Stimulated activated CD4-positive, alpha-beta T cell treated with anti-CD3 and anti-CD28 coated beads, Interleukin-4, amount 100 ng/mL, for 4 hours (primary cell): ENCODE measurements at places on chromosomes 13 and 19.

DNA sequence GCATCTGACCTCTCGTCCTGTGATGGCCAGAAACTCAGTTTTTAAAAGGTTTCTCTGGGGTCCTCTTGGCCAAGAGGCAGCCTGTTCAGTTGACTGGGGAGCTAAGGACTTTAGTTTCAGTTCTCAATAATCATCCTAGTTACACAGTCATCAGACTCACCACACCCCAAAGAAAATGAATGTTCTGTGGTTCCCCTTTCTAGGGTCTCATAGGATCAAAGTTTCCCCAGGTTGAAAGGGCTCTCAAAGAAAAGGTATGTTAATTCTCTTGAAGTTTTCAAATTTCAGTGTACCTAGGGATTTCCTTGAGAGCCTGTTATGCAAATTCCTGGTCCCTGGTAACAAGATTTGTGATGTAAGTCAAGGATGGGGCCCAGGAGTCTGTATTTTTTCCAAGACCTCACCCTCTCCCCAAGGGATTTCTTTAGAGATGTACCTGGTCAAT is 94.9 kb downstream of the FAM216B start:
- DNase-seq: no peak

DNA sequence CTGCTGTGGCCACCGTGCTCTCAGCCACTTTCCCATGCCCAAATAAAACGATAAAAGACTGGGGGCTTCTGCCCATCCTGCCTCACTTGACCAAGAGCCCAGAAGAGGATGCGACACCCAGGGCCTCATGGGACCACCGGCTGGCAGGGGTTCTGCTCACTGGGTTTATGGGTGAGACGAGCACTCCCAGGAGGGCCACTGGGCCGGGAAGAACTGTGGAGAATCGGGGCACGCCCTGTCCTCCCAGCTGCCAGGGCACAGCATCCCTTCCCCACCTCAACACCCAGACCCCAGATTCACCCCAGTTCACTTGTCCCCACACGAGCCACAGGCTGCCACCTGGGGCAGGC is 4.7 kb upstream of the F10 start:
- DNase-seq: no peak

DNA sequence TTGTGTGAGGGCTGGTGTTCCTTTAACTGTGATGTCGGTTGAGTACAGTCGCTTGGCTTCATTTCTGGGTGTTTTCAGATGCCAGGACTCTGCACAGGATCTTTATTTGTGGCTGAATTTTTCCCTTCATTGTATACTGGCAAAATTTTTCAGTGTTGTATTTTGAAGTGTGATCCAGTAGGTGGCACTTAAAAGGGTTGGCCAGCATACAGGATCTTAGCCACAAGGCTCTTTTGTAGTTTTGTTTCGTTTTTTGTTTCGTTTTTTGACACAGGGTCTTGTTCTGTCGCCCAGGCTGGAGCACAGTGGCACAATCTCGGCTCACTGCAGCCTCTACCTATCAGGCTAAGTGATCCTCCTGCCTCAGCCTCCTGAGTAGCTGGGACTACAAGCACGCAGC is 8.7 kb downstream of the FCAR start:
- no peak for DNase-seq

GRCh38 chr19:21474671-21475181 is 30.7 kb upstream of the ZNF429 start:
- DNase-seq: peak; percentile 71

DNA sequence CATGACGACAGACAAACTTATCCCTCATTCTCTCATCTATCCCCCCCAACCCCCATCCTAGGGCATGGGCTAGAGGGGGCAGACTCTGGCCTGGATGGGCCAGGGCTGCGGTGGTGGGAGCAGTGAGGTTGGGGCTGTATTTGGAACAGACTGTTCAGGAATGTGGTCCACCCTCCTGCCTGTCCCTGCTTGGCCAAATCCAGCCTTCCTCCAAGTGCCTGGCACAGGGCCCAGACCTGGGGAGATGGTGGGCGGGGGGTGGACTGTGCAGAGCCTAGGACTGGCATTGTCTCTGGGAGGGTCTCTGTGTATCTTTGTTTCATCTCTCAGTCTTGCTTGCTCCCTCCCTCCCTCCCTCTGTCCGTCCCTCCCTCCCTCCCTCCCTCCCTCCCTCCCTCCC is 14.2 kb downstream of the EGLN2 start:
- no peak for DNase-seq

DNA sequence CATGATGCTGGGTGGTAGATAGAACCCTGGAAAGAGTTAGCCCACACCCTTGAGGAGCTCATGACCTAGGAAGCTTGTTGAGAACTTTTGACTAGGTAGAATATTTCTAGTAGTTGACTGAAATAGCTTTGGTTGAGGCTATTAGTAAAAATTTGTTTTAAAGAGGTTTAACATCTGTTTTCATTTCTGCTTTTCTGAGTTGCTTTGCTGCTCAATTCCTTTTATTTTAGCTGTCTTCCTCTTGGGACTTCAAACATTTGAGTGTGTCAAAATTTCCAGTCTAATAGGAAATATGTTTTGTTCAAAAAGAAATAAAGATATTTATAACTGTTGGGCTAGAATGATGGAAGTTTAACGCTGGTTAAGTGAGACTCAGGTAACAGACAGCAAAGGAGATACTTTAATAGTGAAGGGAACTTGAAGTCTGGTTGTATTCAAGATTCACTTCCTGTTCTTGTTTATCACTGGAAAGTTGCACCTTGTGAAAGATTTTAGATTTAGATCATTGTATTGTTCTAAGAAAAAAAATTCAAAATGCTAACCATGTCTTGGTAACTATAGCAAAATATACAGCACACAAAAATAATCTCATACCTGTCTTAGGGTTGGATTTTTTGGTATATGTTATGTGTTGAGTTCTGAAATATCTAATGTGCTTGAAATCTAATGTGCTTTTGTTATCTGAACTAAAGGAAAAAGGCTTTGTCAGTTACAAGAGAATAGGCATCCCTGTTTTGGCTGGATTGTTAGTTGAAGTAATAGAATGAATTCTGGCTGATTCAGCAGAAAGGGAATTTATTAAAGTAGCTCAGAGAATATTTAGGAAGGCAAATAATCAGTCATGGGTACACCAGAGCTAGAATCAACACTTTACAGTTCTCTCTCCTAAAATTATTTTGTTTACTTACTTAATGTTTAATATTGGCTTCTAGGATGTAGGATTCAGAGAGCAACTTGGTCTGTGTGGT is 24.4 kb upstream of the GPR18 start:
- no peak for DNase-seq

GRCh38 chr19:4152241-4152998 is 1.0 kb upstream of the CREB3L3 start:
- no peak for DNase-seq

DNA sequence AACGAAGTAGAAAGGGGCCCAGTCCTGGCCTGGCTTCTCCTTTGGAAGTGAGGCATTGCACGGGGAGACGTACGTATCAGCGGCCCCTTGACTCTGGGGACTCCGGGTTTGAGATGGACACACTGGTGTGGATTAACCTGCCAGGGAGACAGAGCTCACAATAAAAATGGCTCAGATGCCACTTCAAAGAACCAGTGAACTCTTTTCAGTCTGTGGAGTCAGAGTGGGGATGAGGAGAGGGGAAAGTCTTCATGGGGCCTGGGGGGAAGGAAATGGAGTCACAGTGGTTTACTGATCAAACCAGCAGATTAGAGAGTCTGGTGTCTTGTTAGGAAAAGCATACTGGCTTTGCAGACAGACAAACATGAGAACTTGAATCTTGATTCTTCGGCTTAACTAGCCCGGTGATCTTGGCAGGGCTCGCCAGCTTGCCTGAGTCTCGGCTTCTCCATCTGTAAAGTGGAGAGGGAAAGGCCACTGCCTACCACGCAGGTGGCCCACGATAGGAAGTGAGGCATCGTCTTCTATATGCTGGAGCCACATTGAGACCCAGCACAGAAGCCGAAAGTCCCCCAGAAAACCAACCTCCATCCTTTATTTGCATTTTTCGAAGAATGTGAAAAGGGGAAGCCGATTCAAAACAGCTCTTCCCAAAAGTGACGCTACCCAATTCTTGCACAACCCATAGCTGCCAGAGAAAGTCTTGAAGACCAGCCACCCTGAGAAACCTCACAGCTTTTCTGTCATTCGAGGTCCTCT is at the start of gene FFAR1:
Gene FFAR1 (plus strand): TSS at position 732 of the 759 bp plus-strand sequence. CDS start 3,650 bp downstream, outside the sequence.
- peak; percentile 36 for DNase-seq

DNA sequence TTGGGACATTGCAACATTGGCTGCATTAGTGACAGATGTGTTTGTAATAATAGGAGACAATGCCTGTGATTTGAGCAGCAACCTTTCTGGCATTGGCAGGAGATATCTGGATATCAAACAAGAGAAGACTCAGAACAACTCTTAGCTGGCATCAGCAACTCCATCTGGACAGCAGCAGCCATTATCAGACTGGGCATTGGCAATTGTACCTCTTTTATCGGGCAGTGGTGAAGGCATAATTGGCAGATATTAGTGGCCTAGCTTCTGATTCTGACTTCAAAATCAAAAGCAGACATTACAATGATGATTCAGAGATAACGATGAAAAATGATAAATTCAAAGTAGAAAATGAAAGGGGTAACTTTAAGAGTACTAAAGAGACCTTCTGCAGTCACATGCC is 1193.7 kb downstream of the EFNB2 start:
- DNase-seq: no peak

DNA sequence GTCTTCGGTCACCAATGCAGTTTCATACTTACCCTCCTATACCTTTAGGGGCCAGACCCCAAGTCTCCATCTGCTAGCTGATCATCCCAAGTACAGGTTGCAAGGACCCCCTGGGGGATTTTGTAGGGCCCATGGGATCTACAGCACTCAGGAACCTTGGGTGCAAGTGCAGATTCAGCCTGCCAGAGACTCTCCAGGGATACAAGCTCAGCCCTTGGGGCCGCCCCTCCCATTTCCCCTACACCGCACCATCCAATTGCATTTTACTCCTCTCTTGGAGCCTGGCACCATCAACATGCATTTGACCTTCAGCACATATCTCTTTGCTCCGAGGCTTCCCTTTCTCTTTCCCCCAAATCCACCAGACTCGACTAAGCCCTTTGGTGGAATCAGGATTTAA is 154.7 kb upstream of the ZNF536 start:
- DNase-seq: no peak

DNA sequence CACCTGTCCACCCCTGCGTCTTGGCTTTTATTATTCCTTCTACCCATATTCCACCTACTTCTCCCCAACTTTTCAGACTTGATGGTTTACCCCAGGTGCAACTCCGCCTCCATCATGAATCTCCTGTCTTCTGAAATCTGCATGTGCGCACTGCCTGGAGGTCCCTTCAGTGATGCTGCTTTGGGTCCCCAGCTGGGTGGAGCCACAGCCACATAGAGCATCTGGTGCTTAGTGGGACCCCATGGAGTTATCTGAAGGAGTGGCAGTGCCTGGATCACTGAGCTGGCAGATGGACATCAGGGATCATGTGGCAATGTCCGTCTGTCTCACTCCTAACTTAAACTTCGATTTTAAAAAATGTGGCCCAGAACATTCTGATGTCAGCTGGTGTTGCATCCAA is 13.5 kb downstream of the ZNF536 start:
- no peak for DNase-seq

GRCh38 chr13:38564256-38565150 is 122.4 kb upstream of the FREM2 start:
- no peak for DNase-seq

DNA sequence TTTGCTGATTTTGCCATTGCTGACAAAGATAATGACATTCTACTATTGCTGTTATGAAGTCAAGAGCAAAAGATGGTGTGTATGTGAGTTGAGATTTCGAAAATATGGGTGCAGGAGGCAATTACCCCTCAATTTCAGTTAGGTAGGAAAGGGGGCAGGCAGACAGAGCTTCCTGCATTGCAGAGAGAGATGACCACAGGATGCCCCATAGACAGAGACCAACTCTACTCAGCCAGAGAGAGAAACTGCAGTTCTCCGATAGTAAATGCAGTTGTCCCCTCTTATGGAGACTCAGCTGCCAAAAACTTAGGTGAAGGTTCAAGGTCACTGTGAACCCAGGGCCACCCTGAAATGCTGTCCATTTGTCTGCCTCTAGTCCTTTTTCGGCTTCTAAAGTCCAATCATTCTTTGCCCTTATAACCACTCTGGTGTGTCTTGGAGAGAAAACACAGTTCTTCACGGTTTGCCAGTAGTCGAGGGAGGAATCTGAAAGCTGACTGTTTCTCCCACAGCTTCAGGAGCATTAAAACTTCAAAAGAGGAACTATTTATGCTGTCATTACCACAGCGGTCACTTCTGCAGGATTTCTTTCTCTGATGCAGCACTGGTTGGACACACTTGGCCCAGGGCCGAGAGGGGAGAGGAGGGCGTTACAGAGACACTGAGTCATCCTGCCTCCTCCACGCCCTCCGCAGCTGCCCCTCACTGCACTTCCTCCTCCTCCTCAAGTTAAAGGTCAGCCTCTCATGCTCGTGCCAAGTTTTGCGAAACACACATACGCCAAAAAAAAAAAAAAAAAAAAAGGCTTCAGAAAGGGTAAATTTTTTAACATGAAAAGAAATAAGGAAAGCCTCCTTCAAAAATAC is 264.3 kb downstream of the FOXO1 start:
- peak; percentile 21 for DNase-seq

DNA sequence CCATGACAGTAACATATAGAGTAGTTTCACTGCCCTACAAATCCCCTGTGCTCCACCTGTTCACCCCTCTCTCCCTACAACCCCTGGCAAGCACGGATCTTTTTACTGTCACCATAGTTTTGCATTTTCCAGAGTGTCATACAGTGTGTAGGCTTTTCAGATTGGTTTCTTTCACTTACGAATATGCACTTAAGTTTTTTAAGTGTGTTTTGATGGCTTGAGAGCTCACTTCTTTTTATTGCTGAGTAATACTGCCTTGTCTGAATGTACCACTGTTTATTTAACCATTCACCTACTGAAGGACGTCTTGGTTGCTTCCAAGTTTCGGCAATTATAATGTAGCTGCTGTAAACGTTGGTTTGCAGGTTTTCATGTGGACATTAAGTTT is 175.1 kb downstream of the ITGBL1 start:
- no peak for DNase-seq

GRCh38 chr13:21037656-21038055 is 23.7 kb downstream of the LATS2 start:
- no peak for DNase-seq

GRCh38 chr13:114024603-114025404 is 50.9 kb upstream of the C13orf46 start:
- no peak for DNase-seq

- DNase-seq: no peak
Measured at GRCh38 chr13:79512950-79513349, 32.0 kb downstream of the NDFIP2 start.

- DNase-seq: no peak
Measured at GRCh38 chr13:111907341-111907880, 159.5 kb upstream of the SOX1 start.

GRCh38 chr13:43291287-43292060 is 268.1 kb downstream of the DNAJC15 start:
- no peak for DNase-seq

- DNase-seq: no peak
Measured at GRCh38 chr13:113547238-113547971, 37.1 kb upstream of the TFDP1 start.

DNA sequence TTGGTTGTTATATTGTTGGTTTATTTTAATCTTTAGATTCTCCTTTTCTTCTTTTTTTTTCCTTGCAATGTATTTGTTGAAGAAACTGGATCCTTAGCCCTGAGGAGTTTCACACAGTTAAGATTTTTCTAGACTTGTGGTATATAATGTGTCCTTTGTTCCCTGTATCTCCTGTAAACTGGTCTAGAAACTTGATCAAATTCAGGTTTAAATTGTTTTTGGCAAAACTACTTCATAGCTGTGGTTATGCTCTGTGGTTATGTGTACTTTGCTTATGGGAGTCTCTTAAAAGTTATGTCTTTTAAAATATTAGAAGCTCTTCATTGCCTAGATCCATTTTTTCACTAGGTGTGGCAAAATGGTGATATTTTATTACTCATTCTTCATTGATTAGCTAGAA is 3.7 kb upstream of the MTRF1 start:
- no peak for DNase-seq
